ENCODE measurements at places on chromosomes 4 and X. TPM values are rescaled to one million over a fixed set of nuclear protein-coding genes. Genes with fewer than 3 reads are reported as not detected.

GRCh38 chrX:53256446-53257041, 24.8 kb downstream of the IQSEC2 start:
- no peak for DNase-seq

Gene SSX2B
- total RNA-seq, result not detected

- no peak for DNase-seq
These were observed 89.4 kb downstream of the AFF1 start for GRCh38 chr4:87024201-87024600.

Gene F11
- not detected for total RNA-seq

GRCh38 chrX:134990801-134991481, at the start of gene SMIM10:
Gene SMIM10, plus strand, starts transcription at chrX:134990991. Its CDS starts 105 bp downstream, at chrX:134991096.
- DNase-seq, result peak; percentile 71

DNA sequence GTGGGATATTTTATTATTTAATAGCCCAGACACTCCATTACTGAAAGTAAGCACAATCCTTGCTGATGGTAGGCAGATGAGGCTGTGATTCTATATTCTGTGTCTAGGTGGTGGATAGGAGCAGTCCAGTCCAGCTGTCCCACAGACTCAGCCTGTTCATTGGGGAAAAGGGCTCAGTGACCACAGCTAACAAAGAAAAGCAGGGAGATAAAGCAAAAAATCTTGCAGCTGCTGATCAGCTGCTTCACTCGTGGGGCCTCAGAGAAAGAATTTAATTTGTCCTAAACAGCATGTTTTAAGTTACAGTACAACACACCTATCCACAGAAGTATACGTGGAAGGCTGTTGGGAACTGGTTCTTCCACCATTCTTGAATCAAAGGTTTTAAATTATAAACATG, 40.7 kb upstream of the ANK2 start:
- no peak for DNase-seq

GRCh38 chr4:120948382-120948781, 25.9 kb upstream of the PRDM5 start:
- DNase-seq, result no peak

Gene IGSF1
- not detected for total RNA-seq

GRCh38 chrX:141320801-141321200, 78.5 kb upstream of the SPANXC start:
- DNase-seq, result no peak

GRCh38 chrX:69524781-69525363, 20.7 kb downstream of the NALF2 start:
- no peak for DNase-seq

GRCh38 chrX:69278031-69278687, 112.9 kb upstream of the PJA1 start:
- no peak for DNase-seq
